ENCODE measurements at places on chromosomes 11 and 22.

DNA sequence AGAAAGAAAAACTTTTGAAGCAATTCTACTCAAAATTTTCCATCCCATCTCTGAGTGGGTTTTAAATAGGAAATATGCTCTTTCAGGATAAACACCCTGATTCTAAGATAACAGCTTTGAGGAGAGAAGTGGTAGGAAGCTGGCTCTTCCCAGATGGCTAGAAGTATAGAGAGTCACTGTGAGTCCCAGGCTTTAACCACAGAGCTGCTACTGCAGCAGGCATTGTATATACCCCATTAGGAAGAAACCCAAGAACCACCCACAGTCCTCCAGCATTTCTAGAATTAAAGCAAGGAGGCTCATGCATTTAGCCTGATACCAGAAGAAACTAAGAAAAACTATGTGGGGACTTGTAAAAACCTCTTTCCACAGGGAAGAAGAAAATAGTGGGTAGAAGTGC, 1405.6 kb upstream of the TENM4 start:
- DNase-seq: no peak

- DNase-seq: no peak
Measured at GRCh38 chr11:2777386-2777785, 77.6 kb upstream of the KCNQ1OT1 start.

DNA sequence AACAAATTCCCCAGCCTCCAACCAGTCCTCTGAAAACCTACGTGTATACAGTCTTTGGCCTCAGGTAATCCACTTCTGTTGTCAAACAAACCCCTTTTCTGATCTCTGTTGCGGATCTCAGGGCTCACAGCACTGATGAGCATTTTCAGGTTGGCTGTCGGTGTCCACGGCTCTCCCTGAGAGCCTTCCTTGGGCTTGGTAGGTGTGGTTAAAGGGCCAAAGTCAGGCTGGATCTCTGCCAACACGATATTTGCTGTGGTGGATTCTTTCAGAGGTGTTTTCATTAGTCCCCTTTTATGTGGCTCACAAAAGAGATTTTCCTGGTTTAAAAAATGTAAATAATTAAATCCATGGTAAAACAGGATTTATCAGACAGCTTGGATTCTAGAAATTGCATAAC, 2.9 kb downstream of the E2F8 start:
- DNase-seq: no peak

DNA sequence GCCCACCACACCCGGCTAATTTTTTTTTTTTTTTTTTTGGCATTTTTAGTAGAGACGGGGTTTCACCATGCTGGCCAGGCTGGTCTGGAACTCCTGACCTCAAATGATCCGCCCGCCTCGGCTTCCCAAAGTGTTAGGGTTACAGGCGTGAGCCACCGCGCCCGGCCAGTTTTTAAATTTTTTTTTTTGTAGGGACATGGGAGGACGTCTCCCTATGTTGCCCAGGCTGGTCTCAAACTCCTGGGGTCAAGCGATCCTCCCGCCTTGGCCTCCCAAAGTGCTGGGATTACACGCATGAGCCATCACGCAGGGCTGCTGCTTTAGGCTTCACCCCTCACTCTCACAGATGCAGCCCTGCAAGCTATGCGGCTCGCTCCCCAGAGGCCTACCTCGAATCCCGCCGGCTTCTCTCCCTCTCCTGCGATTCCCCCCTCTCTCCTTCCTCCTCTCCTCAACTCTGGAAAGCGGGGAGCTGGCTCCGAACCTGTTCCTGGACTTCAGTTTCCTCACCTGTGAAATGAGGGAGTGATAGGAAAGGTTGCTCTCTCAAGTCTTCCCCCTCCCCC, 926 bp downstream of the CCDC157 start:
- no peak for DNase-seq

Data from activated CD4-positive, alpha-beta T cell treated with anti-CD3 and anti-CD28 coated beads for 48 hours (primary cell).